SK-N-SH (cell line): ENCODE measurements at places on chromosomes 6 and 20. TPM values are rescaled to one million over a fixed set of nuclear protein-coding genes. Genes with fewer than 3 reads are reported as not detected.

Gene CGA
- 0.10 and 0.18 TPM in 2 replicates for polyA plus RNA-seq

Gene ZBP1
- not detected in 2 replicates for polyA plus RNA-seq

Gene FAM209A
- polyA plus RNA-seq = not detected in 2 replicates

Gene CST5
- polyA plus RNA-seq = not detected in 2 replicates

Gene LPIN3
- polyA plus RNA-seq = 0.21 and 0.34 TPM in 2 replicates
